ENCODE measurements at places on chromosomes 6 and 20.

DNA sequence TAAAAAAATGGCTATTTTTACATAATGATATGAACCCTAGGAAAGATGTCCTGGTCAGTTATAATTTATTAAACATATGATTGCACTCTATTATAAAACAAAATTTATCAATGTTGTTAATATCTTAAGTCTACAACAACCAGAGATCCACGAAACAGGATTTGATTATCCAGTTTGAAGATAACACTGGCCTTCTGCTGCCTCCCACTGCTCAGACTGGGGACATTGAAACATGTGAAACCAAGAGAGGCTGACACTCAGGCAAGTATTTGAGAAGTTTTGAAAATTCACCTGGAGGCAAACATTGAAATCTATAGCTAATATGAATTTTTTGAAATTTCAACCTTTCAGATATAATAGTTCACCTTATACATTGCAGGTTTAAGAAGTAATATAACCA, 219.3 kb upstream of the HSF2 start:
- no peak for DNase-seq

GRCh38 chr6:138572167-138572875, 73.0 kb upstream of the NHSL1 start:
- no peak for DNase-seq

DNA sequence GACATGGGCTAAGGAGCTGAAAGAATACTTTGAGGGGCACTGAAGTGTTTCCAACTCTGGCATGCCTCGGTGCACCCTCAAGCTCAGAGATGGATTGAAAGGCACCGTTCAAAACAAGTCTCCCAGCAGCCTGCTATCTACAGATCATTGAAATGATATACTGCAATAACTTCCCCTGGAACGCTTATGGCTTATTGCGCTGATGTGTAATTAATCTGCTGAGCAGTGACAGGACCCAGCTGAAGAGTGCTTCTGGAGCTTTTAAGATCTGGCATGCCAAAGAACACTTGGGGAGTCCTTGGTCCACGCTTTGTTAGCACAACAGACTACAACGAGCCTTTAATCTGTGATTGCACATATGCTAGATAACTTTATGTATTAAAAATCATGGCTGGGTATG, 708.2 kb downstream of the PRKN start:
- DNase-seq: no peak

GRCh38 chr6:84074988-84075781, 41.6 kb downstream of the MRAP2 start:
- no peak for DNase-seq

- DNase-seq: no peak
Measured at GRCh38 chr6:11459079-11459610, 78.4 kb upstream of the TMEM170B start.

- no peak for DNase-seq
Measured at GRCh38 chr6:149031859-149032598, 285.2 kb downstream of the UST start.

DNA sequence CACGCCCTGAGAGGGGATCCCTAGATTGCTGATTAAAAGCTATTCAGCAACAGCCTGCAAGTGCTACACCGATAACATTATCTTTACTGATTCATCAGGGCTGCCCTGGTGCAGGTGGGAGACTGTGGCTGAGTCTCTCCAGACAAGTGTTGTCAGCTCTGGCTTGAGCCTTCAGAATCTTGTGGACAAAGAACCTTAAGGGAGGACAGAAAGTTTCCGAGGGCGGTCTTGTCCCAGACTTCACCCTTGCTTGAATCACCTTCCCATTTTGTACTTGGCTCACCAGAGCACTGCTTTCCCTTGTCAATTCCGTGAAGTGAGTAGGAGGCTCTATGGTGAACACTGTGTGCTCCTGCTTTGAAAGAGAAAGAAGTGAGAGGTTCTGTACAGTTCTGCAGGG, 88.6 kb upstream of the PCSK2 start:
- no peak for DNase-seq

GRCh38 chr20:19492687-19493336, 265.2 kb upstream of the RIN2 start:
- no peak for DNase-seq

DNA sequence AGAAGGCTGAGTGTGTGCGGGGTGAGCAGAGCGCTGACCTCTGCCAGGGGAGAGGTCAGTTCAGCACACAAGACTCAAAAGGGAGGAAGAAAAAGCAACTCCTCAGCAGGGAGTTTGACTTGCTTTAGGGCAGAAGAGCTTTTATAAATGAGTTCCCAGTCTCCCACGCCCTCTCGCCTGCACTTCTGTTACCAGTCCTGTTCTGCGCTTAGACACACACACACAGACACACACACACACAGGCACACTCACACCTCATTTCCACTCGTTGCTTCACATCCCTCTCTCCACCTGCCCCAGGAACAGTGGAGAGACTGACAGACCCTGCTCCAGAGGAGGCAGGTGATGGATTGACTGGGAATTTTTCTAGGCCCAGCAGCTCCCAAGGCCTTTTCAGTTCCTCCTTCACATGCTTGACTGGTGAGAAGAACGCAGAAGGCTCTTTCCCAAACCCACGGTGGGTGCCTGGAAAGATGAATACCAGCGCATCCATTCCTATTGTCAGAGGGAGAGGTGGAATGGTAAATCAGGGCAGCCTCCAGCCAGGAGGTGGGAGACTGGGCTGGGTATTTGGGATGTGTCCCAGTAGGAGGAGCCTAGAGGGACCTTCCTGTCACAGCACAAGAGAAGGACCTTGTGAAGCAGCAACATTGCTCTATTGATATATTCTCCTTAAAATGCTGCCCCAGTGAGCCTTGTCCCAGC, 43.7 kb downstream of the JAG1 start:
- DNase-seq: no peak

DNA sequence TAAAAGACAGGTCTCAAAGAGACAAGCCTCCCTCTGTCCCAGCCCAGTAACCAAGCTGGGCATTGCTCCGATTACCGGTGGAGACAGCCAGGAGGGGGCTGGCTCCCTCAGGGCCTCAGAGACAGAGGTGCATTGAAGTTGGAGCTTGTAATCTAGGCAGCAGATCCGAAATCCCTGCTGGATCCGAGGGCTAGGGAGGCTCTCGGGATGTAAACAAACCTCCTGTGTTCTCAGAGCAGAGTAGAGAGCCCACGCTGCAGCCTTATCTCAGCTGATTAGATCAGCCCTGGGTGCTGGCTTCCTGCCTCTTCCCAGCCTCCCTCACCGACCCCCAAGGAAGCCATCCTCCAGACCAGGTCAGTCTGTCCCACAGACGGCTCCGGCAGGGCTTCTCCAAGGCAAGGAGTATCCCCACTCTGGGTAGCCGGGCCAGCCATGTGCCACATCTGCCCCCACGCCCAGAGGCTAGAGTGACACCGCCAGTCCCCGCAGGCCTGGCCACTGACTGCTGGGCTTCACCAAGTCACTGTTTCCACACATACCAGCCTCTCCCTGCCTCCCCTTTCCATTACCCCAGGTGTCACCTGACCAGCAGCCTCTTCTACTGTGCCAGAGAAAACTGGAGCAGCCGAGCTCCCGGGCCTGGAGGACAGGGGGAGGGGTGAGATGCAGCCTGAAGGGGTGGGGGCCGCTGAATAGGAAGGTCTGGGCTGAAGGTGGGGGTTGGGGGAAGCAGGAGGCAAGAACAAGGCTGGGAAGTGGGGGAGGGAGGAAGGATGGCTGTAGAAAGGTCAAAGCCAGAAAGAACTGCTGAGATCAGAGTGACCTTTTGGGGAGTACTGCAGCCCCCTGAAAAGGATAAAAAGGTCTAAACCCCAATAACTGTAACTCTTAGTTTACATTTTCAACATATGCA, 6.0 kb downstream of the SDC4 start:
- DNase-seq: peak; percentile 47

- DNase-seq: no peak
Measured at GRCh38 chr6:108698593-108699289, 138.0 kb downstream of the FOXO3 start.

DNA sequence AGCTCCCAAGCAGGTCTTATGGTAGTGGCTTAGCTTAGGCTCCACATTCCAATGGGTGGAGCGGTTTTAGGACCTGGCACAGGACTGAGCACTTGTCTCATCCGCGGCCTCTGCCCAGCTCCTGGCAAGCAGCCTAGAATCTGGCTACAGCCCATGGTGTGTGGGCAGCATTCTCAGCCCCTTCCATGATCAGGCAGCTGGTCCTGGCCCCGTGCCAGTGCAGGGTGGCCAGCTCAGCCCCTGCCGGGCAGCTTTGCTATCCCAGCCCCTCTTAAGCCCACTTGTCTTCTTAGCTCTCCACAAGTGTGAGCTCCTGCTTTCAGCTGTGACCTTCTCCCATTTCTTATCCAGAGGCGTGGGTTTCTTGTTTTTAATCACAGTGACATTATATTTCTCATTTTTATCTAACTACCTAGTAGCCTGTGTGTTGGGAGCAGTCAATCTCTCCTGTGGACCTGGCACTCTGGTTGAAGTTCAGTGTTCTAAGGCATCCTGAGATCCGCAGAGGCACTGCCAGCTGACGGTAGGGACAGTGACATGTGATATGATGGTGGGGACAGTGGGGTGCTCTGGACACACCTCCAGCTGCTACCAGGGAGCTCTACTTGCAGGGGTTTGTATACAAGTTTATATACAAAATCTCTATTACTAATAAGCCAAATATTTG, 119.9 kb upstream of the PRND start:
- peak; percentile 94 for DNase-seq

- DNase-seq: peak; percentile 14
Measured at GRCh38 chr6:127186889-127187288, 68.4 kb downstream of the RSPO3 start.

- no peak for DNase-seq
Measured at GRCh38 chr20:13874394-13875157, 89.7 kb downstream of the NDUFAF5 start.

DNA sequence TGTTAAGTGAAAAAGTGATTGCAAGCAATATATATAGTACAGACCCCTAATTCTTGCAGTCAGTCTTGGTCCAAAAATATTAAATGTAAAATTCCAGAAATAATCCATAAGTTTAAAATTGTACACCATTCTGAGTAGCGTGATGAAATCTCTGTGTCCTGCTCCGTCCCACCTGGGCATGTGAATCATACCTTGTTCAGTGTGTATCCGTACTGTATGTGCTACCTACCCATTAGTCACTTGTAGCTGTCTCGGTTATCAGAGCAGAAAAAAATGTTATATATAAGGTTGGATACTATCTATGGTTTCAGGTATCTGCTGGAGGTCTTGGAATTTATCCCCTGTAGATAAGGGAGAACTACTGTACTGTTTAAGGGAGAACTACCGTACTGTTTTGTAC, 16.3 kb downstream of the IRAK1BP1 start:
- no peak for DNase-seq

DNA sequence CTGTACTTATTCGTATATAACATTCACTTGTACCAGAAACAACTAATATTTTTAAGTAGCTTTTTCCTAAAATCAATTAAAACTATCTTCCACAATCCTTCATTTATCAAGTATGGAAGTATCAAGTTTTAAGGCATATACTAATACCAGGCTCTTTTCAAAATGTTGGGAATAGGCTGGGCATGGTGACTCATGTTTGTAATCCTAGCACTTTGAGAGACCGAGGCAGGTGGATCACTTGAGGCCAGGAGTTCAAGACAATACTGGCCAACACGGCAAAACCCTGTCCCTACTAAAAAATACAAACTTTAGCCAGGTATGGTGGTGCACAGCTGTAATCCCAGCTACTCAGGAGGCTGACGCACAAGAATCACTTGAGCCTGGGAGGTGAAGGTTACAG, 25.7 kb upstream of the PLN start:
- no peak for DNase-seq
